ENCODE measurements at places on chromosomes 7 and 10. TPM values are rescaled to one million over a fixed set of nuclear protein-coding genes. Genes with fewer than 3 reads are reported as not detected.

DNA sequence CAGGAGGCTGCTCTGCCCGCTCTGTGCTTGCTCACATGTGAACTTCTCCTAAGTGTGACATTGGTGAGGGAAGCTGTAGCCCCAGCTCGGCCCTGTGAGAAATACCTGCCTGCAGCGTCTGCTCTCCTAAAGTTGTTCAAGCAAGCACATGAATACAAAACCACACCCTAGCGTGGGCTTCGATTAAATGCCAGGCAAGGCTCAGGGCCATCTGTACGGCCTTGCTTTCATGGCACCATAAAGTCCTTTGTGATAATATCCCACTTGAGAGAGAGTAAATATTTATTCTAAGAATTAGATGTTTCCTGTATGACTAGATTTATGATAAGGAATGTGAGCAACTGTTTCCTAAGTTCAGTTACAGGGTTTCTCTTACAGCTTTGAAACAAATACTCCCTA is 262.8 kb upstream of the KLF14 start:
- peak; percentile 57 for DNase-seq
- no peak overlapping the region for H3K4me3 ChIP-seq
- no peaks in the 10 kb centered on the region for H3K27me3 ChIP-seq
- H3K36me3 ChIP-seq, result peaks cover 4% of the 10 kb centered on the region

GRCh38 chr7:28836716-28837115 is 121.4 kb downstream of the TRIL start:
- DNase-seq, result no peak
- H3K27me3 ChIP-seq, result no peaks in the 10 kb centered on the region
- no peak overlapping the region for H3K27ac ChIP-seq
- no peaks in the 10 kb centered on the region for H3K4me1 ChIP-seq

- H3K4me1 ChIP-seq, result no peaks in the 10 kb centered on the region
- DNase-seq, result no peak
- H3K27me3 ChIP-seq, result no peaks in the 10 kb centered on the region
- H3K4me3 ChIP-seq, result no peak overlapping the region
Observed at GRCh38 chr10:61958805-61959204, 57.3 kb downstream of the ARID5B start.

DNA sequence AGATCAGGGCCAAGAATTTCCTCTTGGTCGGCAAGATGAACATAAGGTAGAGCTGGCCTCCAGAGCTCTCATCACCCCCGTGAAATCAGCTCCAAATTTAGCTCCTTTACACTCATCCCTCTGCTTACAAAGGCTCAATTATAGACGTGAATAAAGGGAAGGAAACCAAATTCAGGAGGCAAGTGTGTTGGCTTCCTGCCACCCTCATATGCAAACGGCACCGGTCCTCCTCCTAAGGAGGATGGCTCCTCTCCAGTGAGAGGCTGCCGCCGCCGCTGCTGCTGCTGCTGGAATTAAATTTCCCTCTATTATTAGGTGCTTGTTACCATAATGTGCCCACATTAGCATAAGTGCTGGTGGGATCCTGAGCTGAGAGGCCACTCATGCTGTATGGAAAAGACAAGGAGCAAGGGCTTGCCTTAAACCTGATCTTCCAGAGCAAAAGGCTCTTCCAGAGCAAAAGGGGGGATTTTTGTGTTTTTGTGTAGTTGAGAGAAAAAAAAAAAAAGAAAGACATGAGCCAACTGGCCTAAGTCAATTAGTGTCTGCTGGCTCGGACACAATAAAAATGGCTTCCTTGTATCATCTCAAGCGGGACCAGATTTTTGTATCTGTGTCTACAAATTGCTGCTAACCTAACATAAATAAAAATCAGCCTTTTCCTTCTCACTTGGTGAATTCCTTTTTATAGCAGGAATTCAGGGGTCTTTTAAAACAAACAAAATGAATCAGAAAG is 68.4 kb downstream of the CDHR3 start:
- H3K27me3 ChIP-seq, result no peaks in the 10 kb centered on the region
- no peaks in the 10 kb centered on the region for H3K4me1 ChIP-seq
- H3K36me3 ChIP-seq, result no peaks in the 10 kb centered on the region

DNA sequence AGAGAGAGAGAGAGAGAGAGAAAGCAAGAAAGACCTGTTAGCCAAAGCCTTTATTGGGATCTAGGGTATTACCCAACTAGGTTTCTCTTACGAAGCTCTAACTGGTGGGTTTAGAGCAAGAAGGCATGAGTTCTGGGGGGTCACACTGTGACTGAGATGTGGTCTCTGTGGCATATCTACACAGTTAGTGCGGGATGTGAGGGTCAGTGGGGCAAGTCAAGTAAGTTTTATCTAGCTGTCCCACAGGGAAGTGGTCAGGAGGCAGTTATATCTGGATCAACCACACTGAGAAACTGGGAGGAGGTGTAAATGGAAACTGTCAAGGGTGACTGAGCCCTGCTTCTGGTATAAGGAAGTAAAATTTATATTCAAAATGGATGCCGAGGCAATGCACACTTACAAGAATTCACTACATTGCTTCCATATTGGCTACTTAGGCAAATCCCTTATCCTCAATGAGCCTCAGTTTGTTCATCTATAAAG is 331.6 kb upstream of the HPS1 start:
- H3K36me3 ChIP-seq, result no peaks in the 10 kb centered on the region
- H3K27ac ChIP-seq, result no peak overlapping the region
- DNase-seq, result no peak

The FEZF1 gene
- not detected for total RNA-seq

- H3K36me3 ChIP-seq, result no peaks in the 10 kb centered on the region
- no peaks in the 10 kb centered on the region for H3K27me3 ChIP-seq
- no peak for DNase-seq
Observed at GRCh38 chr10:34918060-34918775, 103.1 kb upstream of the PARD3 start.

DNA sequence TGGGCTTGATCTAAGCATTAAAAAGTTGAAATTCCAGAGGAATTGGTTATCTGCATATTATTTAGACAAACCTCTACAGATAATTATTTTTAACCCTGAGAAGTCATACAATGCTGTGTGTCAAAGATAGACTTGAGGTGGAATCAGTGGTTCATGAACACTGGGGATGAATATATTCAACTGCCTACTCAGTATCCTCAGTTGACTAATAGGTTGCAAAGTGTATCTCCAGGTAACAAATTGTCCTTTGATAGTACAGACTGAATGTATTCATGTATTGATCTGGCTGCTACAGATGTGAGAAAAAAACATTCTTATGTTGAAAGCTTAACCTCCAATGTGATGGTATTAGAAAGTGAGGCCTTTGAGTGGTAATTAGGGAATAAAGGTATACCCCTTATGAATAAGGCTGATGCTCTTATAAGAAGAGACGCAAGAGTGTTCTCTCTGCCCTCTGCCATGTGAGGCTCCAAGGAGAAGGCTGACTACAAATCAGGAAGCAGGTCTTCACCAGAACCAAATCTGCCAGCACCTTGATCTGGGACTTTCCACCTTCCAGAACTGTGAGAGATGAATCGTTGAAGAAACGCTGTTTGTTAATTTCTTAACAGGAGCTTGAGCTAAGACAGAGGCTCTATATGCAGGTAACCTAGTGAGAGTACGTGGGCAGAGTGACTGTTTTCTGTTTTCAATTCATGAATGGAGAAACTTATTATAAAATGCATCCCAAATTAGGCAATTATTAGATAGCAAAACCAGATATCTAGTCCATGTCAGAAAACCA is 7.5 kb downstream of the MRPL32 start:
- no peak for DNase-seq
- H3K27me3 ChIP-seq, result no peaks in the 10 kb centered on the region
- H3K4me3 ChIP-seq, result no peak overlapping the region
- H3K4me1 ChIP-seq, result no peaks in the 10 kb centered on the region
- no peak overlapping the region for H3K27ac ChIP-seq
- H3K36me3 ChIP-seq, result no peaks in the 10 kb centered on the region

DNA sequence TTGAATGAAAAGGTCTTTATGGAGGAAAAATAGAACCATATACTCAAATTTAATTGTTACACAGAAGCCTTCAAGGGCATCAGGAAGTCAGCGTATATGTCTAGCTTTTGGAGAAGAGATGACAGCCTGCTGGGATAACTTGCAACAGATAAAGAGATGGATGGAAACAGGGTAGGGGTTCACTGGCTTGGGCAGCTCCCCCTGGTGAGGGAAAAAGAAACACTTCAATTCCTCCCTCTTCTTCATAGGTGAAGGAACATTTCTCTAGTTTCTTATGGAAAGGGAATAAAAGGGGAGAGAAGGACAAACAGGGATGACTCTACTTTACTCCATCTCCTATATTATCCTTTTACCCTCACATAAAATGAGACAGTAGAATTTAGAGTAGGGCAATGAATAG is 635.7 kb downstream of the PHTF2 start:
- H3K4me3 ChIP-seq, result no peak overlapping the region
- H3K27me3 ChIP-seq, result no peaks in the 10 kb centered on the region
- no peak for DNase-seq
- H3K36me3 ChIP-seq, result no peaks in the 10 kb centered on the region

The TMEM225B gene
- total RNA-seq, result 2.0 TPM

The CNPY1 gene
- not detected for total RNA-seq

- peak overlapping the region; percentile 95 for H3K27ac ChIP-seq
- no peaks in the 10 kb centered on the region for H3K36me3 ChIP-seq
- DNase-seq, result no peak
- H3K4me1 ChIP-seq, result peaks cover 9% of the 10 kb centered on the region
Observed at GRCh38 chr10:73095481-73096021, 1.1 kb downstream of the P4HA1 start.

DNA sequence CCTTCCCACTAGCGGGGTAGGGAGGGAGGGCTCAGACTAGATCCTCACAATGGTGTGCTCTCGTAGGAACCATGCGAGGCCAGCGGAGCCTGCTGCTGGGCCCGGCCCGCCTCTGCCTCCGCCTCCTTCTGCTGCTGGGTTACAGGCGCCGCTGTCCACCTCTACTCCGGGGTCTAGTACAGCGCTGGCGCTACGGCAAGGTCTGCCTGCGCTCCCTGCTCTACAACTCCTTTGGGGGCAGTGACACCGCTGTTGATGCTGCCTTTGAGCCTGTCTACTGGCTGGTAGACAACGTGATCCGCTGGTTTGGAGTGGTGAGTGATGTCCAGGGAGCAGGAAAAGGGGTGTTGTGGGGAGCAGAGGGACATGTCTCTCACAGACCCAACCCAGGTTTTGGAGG is 5.6 kb downstream of the ZDHHC16 start:
- peak overlapping the region; percentile 18 for H3K27ac ChIP-seq
- no peak for DNase-seq
- no peak overlapping the region for H3K4me3 ChIP-seq
- no peaks in the 10 kb centered on the region for H3K36me3 ChIP-seq
- H3K4me1 ChIP-seq, result peaks cover 11% of the 10 kb centered on the region

DNA sequence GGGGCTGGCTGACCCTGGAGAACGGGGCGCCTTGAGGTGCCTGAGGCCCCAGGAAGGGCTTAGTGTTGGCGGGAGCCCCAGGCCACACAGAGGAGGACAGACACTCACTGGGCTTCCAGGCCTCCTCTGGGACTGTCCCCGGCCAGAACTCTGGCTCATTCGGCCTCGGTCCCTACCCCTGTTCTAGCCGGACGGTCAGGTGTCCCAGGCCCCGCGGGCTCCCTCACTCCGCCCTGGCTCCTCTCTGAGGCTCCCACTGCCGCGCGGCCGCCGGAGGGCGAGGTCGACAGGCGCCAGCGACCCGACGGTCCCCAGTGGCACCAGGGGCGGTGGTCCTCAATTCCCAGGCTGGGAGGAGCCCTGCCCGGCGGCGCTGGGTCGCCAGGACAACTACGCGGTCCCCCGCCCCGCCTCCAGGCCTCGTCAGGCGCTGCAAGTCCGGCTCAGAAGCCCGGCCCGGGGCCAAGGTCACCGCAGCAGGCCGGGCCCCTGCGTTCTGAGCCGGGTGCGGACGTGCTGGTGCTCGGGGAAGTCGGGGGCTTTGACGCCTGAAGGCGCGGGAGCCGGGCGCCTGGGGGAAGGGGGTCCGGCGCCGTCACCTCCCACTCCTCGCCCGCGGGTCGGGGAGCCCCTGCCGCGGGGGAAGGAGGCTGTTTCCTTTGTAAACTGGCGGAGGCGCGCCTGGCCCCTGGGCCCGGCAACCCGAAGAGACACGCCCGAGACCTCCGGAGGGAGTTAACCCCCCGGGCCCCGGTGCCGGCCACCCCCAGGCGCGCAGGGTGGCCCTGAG is 1.1 kb upstream of the PWWP2B start:
- H3K27me3 ChIP-seq, result no peaks in the 10 kb centered on the region
- no peaks in the 10 kb centered on the region for H3K36me3 ChIP-seq
- H3K4me1 ChIP-seq, result peaks cover 10% of the 10 kb centered on the region
- peak overlapping the region; percentile 83 for H3K4me3 ChIP-seq

The SLIT1 gene
- total RNA-seq, result 0.16 TPM

- H3K27me3 ChIP-seq, result no peaks in the 10 kb centered on the region
- H3K4me1 ChIP-seq, result peaks cover 21% of the 10 kb centered on the region
- no peak for DNase-seq
Observed at GRCh38 chr7:55179931-55180682, 161.3 kb downstream of the EGFR start.

The NPSR1 gene
- not detected for total RNA-seq

- H3K27me3 ChIP-seq, result no peaks in the 10 kb centered on the region
- no peak for DNase-seq
- peak overlapping the region; percentile 96 for H3K27ac ChIP-seq
- no peaks in the 10 kb centered on the region for H3K4me1 ChIP-seq
- no peak overlapping the region for H3K4me3 ChIP-seq
Observed at GRCh38 chr10:3803295-3803926, 18.4 kb upstream of the KLF6 start.

- no peak overlapping the region for H3K27ac ChIP-seq
- H3K4me3 ChIP-seq, result no peak overlapping the region
- DNase-seq, result no peak
- H3K36me3 ChIP-seq, result no peaks in the 10 kb centered on the region
- H3K4me1 ChIP-seq, result no peaks in the 10 kb centered on the region
Observed at GRCh38 chr7:23804707-23805106, 94.7 kb downstream of the STK31 start.

- no peaks in the 10 kb centered on the region for H3K27me3 ChIP-seq
- H3K27ac ChIP-seq, result no peak overlapping the region
- no peak overlapping the region for H3K4me3 ChIP-seq
- H3K4me1 ChIP-seq, result peaks cover 6% of the 10 kb centered on the region
Observed at GRCh38 chr7:105871142-105871541, 5.3 kb downstream of the ATXN7L1 start.

GRCh38 chr7:157684157-157684908 is 347.5 kb downstream of the DNAJB6 start:
- H3K4me3 ChIP-seq, result peak overlapping the region; percentile 38
- no peak overlapping the region for H3K27ac ChIP-seq
- no peak for DNase-seq
- H3K4me1 ChIP-seq, result no peaks in the 10 kb centered on the region
- peaks cover 7% of the 10 kb centered on the region for H3K27me3 ChIP-seq

Measured in breast epithelium (tissue), 4 donors.